Activated naive CD4-positive, alpha-beta T cell treated with Interleukin-2 at 50 U/mL for 16 hours (primary cell): ENCODE measurements at places on chromosomes 3 and 15.

DNA sequence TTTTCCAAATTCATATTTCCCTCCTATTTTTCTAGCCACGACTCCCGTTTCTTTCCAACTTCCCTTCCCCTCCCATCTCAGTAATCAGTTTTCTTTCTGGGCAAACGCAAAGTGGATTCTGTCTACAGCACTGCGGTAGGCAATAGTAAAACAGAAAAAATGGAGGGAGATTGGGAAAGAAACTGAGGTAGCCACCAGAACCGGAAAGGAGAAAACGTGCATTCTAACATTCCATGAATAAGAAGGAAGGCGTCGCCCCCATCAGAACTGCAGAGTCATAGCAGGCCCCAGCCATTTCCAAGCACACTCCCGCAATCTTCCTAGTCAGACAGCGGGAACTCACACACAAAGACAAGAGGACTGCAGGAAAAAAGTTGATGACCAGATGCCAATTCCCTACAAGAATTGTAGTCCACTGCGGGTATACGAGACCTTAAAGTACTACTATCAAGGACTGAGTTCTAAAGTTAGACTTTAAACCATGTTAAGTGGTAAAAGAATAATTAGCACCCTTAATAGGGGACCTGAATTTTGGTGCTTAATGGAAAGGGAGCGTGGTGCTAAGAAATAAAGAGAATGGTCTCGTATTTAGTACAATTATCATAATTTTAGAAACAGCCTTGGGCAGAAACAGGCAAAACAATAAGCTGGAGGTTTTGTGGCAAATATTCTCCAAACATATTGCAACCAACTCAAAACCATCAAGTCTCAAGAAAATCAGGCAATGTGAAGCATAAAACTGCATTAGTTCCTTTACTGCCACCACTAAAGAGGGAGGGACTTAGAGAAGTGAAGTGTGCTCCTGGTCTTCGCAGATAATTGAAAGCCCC is 1.4 kb downstream of the PFN2 start:
- DNase-seq: no peak

GRCh38 chr15:30046430-30046829 is 36.3 kb upstream of the GOLGA8J start:
- no peak for DNase-seq

DNA sequence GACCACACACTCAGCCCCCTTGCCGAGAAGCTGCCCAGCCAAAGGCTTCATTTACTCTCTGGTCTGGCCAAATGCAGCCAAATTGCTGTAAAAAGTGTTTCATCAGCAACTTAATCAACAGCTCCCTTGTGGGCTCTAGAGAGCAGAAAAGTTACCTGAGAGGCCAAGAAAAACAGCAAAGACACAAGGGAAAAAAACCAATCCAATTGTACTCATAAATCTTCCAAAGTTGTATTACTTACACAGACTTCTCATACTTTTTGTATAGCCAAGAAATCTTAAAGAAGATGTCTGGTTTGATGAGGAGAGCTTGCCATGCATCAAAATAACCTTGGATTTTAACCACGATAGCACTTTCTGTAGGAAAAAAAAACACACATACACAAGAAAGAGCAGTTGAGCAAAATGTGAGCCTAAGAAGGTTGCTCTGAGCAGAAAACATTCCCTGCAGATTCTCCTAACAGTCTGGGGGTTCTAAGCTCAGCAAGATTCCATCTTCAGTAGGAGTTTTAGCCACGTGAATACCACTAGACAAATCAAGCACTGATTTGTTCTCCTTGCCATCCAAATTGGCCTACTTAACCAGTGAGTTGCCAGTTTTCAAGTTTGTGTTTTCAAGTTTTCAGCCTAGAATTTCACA is 120.0 kb downstream of the CYP19A1 start:
- DNase-seq: no peak

GRCh38 chr3:62226601-62227339 is 146.6 kb downstream of the FEZF2 start:
- no peak for DNase-seq

DNA sequence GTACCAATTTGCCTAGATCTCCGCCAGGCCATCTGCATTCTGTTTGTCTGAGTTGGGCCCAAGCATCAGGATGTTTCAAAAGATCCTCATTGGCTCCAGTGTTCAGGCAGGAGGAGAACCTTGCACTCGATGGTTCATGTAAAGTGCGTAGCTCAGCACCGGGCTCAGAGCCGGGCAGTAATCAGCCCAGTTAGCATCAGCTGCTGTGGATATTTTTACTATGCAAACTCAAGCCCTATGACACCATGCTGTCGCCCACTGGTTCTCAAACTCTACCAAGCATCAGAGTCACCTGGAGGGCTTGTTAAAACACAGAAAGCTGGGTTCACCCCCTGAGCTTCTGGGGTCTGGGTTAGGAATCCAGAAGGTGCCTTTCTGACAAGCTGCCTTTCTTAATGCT is 310.8 kb downstream of the SHQ1 start:
- DNase-seq: no peak

DNA sequence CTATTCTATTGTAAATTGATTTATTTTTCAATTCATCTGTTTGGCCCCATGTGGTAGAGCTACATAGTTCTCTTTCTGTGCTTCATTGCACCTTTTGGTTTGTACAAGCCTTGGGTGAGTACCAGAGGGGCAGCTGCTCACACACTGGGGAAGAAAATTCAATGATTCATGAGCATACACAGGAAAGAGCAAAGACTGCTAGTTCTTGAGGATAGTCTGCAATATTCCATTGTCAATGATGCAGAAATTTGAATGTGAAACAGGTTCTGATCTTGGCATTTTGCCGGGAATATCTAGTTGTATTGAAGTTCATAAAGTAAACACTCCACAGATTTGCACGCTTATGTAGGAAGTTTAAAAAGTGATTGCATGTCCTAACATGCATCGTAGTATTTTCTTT is 304.6 kb downstream of the NAALADL2 start:
- no peak for DNase-seq

DNA sequence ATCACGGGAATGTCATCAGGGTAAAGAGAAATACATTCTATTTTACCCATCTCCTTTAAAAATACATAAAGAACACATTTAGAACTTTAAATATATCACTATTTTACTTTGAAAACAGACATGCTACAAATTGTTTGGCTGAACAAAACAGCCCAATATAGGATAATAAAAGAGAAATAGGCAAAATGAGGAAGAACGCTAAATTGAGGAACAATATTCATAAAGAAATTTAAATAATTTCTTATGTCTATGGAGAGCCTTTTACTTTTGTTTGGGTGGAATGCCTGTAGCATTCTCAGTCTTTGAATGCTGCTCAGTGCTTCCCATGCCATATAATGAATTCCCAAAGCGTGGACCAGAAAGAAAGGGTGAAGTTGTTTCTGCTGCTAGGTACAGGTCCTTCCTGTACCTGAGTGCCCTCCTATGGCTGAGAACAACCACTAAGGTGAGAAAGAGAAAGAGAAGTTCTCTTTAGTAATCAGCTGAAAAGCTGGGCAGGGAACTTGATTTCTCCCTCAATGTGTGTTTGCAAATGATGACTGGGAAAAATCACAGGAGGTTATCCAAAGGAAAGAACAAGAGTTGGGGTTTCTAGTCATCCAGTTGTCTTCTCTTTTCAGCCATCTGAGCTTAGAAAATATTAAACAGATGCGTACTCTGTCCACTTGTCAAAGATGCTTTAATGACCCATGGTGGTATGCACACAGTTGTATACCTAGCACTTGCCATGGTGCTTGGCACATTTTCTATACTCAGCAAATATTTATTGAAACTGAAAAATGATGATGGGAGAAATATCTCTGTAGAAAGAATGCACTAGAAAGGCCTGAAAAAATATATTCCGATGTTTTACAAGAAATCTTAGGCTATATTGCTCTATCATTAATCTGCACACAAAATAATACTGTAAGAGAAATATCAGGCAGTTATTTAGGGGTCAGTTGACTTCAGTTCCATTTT is 404.6 kb downstream of the TIGIT start:
- DNase-seq: no peak

DNA sequence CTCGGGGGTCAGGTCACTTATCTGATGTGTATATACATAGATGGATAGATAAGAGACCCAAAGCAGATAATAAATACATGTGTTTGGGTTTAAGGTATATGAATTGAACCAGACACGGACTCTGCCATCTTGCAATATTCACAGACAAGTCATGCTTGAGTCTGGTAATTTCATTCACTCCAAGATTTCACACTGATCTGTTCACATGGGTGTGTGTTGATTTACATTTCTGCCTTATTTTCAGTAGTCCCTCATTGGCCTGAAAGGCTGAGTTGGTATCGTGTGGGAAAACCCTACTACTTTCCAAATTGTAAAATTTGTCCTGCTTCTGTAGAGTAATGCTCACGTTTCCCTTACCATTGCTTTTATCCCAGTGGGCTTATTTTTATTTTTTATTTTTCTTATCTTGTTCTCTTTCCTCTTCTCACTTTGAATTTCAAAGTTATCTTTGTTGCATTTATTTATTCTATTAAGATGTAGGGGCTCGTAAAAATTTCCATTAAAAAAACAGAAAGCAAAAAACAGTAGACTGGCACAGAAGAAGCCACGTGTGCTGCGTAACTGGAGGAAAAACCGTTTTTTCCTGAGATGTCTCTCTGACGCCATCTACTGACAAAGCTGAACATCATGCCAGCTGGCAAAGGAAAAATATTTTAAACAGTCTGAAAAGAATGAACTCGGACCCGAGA is 10.8 kb upstream of the MFSD1 start:
- DNase-seq: peak; percentile 14

- DNase-seq: no peak
These were observed 40.3 kb downstream of the EDEM1 start for GRCh38 chr3:5227812-5228211.

GRCh38 chr3:35929158-35929557 is 289.8 kb downstream of the ARPP21 start:
- DNase-seq: no peak
